EL (cell line): ENCODE measurements at places on chromosomes 3 and 15.

- no peak for DNase-seq
Observed at GRCh38 chr3:45803252-45803935, 7.1 kb upstream of the SLC6A20 start.

DNA sequence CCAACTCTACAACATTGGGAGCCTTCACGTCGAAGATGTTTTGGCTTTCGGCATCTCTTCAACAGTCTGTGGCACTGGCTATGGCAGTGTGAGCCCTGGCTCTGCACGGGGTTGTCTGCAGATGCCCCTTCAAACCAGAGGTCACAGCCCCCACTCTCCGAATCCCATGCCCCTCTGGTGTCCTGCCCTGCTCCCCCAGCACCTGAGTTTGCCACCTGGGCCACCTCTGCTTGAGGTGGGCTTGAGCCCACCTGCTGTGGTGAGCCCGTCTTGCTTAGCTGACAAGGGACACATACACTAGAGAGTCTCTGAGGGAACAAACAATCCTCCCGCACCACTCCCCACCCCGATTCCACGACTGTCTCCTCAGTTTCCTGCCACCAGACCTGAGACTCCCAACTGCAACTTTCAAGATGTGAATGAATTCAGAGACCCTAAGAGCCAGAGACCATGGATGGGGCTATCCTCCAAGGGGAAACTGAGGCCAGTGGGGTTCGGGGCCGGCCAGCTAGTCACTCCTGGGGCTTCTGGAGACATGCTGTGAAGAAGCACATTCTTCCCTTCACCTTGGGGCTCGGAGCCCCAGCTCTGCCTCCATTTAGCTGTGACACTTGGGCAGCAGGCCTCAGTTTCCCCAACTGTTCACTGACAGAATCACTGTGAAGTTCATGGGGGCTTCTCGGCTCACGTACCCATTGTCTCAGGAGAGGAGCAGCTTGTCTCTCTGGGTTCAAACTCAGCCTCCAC, 44.6 kb downstream of the TPRA1 start:
- DNase-seq: no peak

GRCh38 chr3:61624300-61624699, 62.9 kb downstream of the PTPRG start:
- no peak for DNase-seq

DNA sequence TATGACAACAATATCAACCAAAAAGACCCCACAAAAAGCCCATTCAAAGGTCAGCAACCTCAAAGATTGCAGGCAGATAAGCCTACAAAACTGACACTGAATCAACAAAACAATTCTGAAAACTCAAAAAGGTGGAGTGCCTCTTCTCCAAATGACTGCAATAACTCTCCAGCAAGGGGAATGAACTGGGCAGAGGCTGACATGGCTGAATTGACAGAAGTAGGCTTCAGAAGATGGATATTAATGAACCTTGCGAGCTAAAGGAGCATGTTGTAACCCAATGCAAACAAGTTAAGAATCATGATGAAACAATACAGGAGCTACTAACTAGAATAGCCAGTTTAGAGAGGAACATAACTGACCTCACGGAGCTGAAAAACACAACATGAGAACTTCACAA, 20.4 kb upstream of the SLC25A38 start:
- no peak for DNase-seq

- peak; percentile 50 for DNase-seq
Observed at GRCh38 chr3:152365766-152366593, 97.3 kb downstream of the MBNL1 start.

DNA sequence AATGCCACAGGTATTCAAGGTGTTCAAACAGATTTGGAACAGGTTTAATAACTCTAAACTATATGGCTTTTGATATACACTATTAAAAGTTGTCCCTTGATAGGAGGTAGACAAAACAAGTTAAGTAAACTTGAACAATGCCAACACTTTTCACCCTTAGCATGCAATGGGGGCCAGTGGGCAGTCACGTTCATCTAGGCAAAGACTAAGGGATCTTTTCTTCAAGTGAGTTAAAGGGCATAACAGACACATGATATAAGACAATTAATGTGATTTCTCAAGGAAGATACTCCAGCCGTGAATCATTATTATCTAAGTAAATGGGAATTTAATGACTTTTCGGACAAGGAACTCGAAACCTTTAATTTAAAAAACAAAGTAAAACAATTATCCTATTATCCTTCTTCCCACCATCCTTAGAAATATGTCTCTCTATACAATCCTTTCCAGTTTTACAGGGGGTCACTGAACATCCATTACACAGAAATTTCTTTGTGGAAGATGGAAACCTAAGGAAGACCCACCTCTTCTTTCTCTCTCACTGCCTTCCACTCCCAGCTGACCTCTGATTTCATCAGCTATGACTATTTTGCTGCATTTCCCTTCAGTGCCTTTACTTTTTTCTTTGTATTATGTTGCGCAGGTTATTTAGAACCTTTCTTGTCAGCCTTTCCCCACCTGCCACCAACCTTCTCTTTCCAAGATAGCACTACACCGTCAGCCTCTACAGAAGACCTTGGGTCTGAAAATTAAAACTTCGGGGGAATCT, 1.5 kb downstream of the CLDN1 start:
- no peak for DNase-seq

DNA sequence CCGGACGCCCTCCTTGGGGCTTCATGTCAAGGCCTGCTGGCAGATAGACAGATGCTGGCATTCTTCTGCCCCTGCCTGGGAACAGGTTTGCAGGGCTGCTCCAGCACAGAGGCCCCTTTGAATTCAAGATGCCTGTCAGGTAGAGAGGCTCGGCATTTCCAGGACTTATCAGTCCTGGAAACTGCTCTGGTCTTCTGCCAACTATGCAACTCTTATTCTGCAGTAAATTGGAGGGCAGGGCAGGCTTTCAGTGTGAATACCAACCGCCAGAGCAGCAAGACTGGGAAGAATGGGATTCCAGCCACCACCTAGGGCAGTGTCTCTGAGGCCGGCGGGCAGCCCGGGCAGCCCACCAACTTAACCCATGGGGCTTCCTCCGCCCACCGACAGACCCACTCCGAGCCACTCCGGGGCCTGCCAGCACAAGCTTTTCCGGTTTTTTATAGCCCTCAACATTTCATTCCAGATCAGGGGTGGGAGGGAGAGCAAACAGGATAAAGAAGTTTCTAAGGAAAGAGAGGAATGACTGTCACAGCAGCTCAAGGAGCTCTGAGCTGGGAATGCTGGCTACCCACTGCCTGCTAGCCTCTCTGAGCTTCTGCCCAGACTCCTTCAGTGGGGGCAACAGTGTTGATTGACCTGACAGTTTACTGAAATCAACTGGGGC, 140.9 kb downstream of the NTRK3 start:
- no peak for DNase-seq
